Dermis blood vessel endothelial cell (primary cell): ENCODE measurements at places on chromosomes 16 and 17. TPM values are rescaled to one million over a fixed set of nuclear protein-coding genes. Genes with fewer than 3 reads are reported as not detected.

AGRP gene
- not detected in 2 replicates for total RNA-seq

NUPR1 gene
- 3.8 and 4.9 TPM in 2 replicates for total RNA-seq

SOX8 gene
- 0.33 and 0.85 TPM in 2 replicates for total RNA-seq

TNFSF13 gene
- total RNA-seq = 0.88 and 1.2 TPM in 2 replicates

SPATA22 gene
- under 0.01 and 0.23 TPM in 2 replicates for total RNA-seq

IKZF3 gene
- total RNA-seq = not detected in 2 replicates

FAM20A gene
- total RNA-seq = not detected in 2 replicates

ADAD2 gene
- total RNA-seq = not detected in 2 replicates

BHLHA9 gene
- not detected in 2 replicates for total RNA-seq

HSPB9 gene
- 0.17 TPM in 1 of 2 replicates, not detected in the other for total RNA-seq

KRT20 gene
- not detected in 2 replicates for total RNA-seq

SEZ6L2 gene
- total RNA-seq = 0.68 and 2.2 TPM in 2 replicates

TAT gene
- not detected in 2 replicates for total RNA-seq

PARN gene
- 23.7 and 30.7 TPM in 2 replicates for total RNA-seq

CCDC200 gene
- total RNA-seq = 0.14 TPM in 1 of 2 replicates, not detected in the other

CRHR1 gene
- not detected in 2 replicates for total RNA-seq

ADAM11 gene
- total RNA-seq = under 0.01 and 0.09 TPM in 2 replicates

PAM16 gene
- total RNA-seq = 11.6 and 15.5 TPM in 2 replicates

PPP1R1B gene
- total RNA-seq = not detected in 2 replicates

ASGR1 gene
- total RNA-seq = 9.5 and 18.2 TPM in 2 replicates

TMEM106A gene
- 2.4 and 2.5 TPM in 2 replicates for total RNA-seq

GDPD1 gene
- total RNA-seq = 1.6 and 3.1 TPM in 2 replicates

AANAT gene
- not detected in 2 replicates for total RNA-seq

ABI3 gene
- total RNA-seq = 12.9 and 21.7 TPM in 2 replicates

ELMO3 gene
- 0.74 and 1.9 TPM in 2 replicates for total RNA-seq

DRC3 gene
- 1.5 and 2.5 TPM in 2 replicates for total RNA-seq

ITGB3 gene
- total RNA-seq = 116 and 150 TPM in 2 replicates

CLEC3A gene
- total RNA-seq = not detected in 2 replicates

TP53I13 gene
- total RNA-seq = 34.5 and 52.2 TPM in 2 replicates

ARSG gene
- total RNA-seq = 3.7 and 5.1 TPM in 2 replicates

PDPK1 gene
- 17.9 and 25.9 TPM in 2 replicates for total RNA-seq

OTOA gene
- total RNA-seq = 0.09 TPM in 1 of 2 replicates, not detected in the other

ALOX15B gene
- not detected in 2 replicates for total RNA-seq

SLC7A6OS gene
- 13.3 and 15.5 TPM in 2 replicates for total RNA-seq

PSMD12 gene
- 22.8 and 48.4 TPM in 2 replicates for total RNA-seq

TMEM114 gene
- total RNA-seq = not detected in 2 replicates

GP1BA gene
- total RNA-seq = not detected in 2 replicates

SLC52A1 gene
- total RNA-seq = 0.17 and 0.47 TPM in 2 replicates

ATMIN gene
- 40.0 and 43.9 TPM in 2 replicates for total RNA-seq

ICAM2 gene
- total RNA-seq = 443 and 748 TPM in 2 replicates

TM4SF5 gene
- total RNA-seq = not detected in 2 replicates

OR3A3 gene
- total RNA-seq = not detected in 2 replicates

RBFOX1 gene
- total RNA-seq = not detected in 2 replicates

CLEC19A gene
- total RNA-seq = not detected in 2 replicates

KRT28 gene
- total RNA-seq = not detected in 2 replicates

POLG2 gene
- total RNA-seq = 5.9 and 8.7 TPM in 2 replicates

HOXB7 gene
- total RNA-seq = 9.9 and 11.4 TPM in 2 replicates

SCARF1 gene
- total RNA-seq = 172 and 200 TPM in 2 replicates

SCO1 gene
- total RNA-seq = 28.2 and 36.1 TPM in 2 replicates

ZNF624 gene
- total RNA-seq = 3.9 and 7.0 TPM in 2 replicates

NUP85 gene
- total RNA-seq = 37.6 and 41.5 TPM in 2 replicates

CMTM2 gene
- 0.34 TPM in 1 of 2 replicates, not detected in the other for total RNA-seq

PIGL gene
- total RNA-seq = 9.2 and 10.1 TPM in 2 replicates

NGFR gene
- not detected in 2 replicates for total RNA-seq
